ENCODE measurements at places on chromosomes 6 and 20.

DNA sequence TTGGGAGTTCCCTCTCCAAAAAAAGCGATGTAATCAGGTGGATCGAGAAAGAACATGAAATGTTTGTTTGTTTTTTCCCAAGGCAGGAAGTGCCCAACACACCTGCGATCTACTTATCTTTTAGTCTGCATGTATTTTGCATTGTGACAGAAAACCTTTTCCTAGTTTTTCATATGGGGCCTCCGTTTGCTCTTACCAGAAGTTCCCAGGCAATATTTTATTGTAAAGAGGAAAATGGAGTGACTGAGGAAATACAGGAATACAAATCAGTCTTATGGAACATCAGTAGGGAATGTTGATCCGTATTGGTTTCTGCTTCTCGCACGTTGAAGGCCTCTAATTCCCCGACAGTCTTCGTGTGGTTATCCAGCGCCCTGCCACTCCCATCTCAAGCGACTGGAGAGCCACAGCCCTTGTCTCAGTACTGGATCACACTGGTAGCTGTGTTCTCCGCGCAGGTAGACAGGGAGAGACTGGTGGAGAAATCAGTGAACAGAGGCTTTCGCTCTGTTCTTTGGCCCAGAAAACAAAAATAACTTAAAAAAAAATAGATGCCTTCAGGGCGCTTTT is 107.4 kb downstream of the TRIM27 start:
- DNase-seq = no peak

- peak; percentile 50 for DNase-seq
Measured at GRCh38 chr6:37033819-37034795, 28.7 kb downstream of the FGD2 start.

GRCh38 chr6:139126255-139126654 is 8.6 kb upstream of the HECA start:
- peak; percentile 42 for DNase-seq

- no peak for DNase-seq
Measured at GRCh38 chr6:105567140-105567539, 164.3 kb upstream of the PREP start.

- no peak for DNase-seq
Measured at GRCh38 chr20:41534842-41535241, 83.3 kb downstream of the CHD6 start.

GRCh38 chr20:32487381-32487780 is 97.8 kb downstream of the NOL4L start:
- no peak for DNase-seq

- DNase-seq = no peak
Measured at GRCh38 chr6:161152907-161153662, 120.8 kb downstream of the AGPAT4 start.

- DNase-seq = no peak
Measured at GRCh38 chr20:12597551-12597950, 411.2 kb upstream of the SPTLC3 start.

DNA sequence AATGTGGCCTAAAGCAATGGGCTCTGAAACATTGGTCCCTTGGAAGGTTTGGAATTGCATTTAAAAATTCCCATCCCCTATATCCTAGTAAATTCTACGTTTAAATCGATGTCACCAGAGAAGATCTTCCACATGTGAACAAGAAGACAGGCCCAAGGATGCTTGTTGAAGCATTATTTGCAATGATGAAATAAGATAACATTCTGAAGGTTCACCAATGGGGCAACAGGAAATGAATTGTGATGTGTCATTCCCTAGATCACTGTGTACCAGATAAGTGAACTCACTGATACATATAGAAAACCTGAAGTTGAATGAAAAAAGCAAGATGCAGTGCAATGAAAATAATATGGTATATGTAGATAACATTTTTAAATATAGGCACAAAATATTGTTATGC is 464.3 kb upstream of the BTBD3 start:
- DNase-seq = peak; percentile 33

- DNase-seq = no peak
Measured at GRCh38 chr6:86619428-86619827, 317.9 kb upstream of the HTR1E start.

DNA sequence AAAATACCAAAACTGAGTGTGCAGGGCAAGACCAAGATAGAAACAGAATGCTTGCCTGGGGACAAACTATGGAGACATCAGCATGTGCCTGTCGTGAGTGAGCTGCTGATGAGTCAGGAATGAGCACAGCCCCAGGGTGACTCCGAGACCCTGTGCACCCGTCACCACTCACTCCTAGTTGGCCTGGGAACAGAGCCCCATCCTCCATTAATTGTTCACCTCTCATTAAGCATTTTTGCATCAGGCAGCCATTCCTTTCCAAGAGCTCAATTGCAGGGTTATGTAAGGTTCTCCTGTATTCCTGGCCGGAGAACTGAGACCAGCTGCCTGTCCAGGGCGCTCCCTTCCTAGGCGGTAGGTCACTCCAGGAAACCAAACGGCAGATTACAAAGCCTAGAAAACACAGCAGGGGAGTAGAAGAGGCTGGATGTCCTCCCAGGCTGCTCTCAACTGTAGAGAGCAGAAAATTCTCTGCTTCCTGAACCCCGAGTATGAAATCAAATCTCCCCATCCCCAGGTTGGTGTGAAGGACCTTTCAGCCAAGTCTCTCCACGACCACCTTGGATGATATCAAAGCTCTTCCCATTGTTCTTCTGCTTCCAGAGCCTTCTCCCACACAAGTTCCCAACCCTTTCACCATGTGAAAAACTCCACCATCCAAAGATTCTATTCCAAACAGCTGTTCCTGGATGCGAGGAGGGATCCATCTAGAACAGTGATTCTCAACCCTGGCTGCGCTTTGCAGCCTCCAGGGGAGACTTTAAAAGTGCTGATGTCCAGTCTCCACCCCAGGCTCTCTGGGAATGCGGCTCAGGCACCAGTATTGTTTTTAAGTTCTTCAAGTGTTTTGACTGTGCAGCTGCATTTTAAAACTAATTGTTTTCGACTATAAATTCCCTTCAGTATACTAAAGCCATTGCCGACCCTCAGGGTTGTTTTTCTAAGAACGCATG is 532.6 kb upstream of the JARID2 start:
- no peak for DNase-seq

DNA sequence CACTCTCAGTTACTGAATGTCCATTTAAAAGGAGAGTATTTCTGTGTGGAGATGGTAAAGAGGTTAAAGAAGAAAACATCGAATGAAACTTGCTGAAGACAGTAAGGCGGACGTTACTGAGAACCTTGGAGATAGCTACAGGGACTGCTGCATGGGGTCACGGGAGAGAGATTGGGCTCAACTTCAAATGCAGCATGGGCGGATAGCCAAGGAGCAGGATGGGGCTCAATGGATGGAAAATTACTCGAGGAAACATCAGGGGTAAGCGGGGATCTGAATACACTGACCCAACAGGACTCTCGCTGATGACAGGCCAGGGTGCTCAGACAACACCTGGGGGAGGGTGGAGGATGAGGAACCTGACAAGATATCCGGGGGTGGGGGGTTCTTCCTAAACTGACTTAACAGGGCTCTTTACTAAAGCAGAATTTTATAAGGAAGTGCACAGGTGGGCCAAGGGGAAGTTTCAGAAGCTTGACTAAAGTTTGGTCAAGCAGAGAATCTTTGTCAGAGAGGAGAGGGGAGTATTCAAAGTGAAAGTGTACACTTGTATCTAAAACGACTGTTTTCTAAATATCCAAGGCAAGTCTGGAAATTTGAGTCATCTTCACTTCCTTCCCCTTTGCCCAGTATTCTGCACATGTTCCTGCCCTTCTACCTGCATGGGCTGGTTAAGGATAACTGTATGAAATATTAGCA is 22.8 kb downstream of the ECT2L start:
- DNase-seq = peak; percentile 26

- DNase-seq = no peak
Measured at GRCh38 chr20:7108929-7109328, 341.4 kb downstream of the BMP2 start.

- no peak for DNase-seq
Measured at GRCh38 chr6:87830907-87831306, 128.9 kb upstream of the AKIRIN2 start.

- DNase-seq = no peak
Measured at GRCh38 chr6:162026843-162027242, 700.7 kb downstream of the PRKN start.

- DNase-seq = no peak
Measured at GRCh38 chr6:165820407-165820806, 157.4 kb upstream of the PDE10A start.

- peak; percentile 13 for DNase-seq
Measured at GRCh38 chr20:728256-728944, 39.9 kb downstream of the SLC52A3 start.

GRCh38 chr6:54624779-54625178 is 221.8 kb upstream of the FAM83B start:
- no peak for DNase-seq

DNA sequence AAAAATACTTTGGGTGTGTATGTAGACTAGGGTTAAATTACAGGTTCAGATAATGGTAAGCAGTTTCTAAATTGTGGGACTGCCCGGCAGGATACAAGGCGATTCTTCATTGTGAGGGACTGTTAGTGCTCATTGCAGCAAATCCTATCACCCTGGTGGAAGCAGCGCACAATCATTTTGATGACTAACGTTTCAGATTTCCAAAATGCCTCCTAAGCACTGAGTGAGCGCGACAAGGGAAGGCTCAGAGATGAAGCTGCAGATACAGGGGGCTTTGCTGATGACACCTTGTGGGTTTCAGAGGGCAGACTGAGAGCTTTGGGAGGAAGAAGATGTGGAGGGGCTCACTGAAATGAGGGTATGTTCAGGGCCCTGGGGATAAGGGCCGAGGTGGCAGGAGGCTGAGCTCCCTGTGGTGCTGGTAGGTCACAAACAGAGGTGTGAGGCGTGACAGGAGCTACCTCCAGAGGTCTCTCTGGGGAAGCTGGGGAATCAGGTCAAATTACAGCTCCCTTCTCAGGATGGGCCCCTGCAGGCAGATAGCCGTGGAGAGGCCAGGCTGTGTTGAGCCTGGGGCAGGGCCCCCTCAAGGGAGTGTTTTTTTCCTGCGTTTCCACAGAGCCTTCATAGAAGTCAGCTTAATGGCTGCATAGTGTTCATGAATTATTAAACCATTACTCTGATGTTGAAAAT is 84.5 kb upstream of the FYN start:
- DNase-seq = no peak

DNA sequence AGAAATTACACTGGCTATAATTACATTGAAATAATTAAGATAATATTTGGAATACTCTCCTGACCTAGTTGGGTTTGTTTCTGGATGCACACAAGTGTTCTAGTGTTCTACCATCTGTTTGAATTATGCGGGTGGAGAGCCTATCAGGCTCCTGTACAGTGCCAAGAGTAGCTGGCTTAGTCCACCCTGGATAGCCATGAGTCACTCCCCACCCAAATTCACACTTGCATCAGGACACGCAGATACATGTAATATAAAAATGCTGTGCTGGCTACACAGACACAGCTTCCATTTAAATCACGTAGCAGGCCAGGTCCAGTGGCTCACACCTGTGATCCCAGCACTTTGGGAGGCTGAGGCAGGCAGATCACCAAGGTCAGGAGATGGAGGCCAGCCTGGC is 686.2 kb upstream of the SLC35B3 start:
- DNase-seq = no peak

DNA sequence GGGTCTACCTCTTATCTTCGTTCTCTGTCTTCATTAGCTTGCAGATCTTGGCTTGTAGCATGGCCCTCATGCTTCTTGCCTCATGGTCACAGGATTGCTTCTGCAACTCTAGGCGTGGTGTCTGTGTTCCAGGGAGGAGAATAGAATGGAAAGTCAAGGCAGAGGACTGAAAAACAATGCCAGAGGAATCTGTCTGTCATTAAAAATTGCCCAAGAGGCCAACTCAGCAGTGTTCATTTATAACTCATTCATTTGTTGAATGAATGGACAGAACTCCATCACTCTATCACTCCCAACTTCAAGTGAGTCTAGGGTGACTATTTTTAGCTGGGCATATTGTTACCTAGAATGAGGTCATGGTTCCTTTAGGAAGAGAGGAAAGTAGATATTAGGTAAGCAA is 179.6 kb downstream of the UST start:
- no peak for DNase-seq

All from HL-60 (cell line).